ENCODE measurements at places on chromosomes 16 and 17. TPM values are rescaled to one million over a fixed set of nuclear protein-coding genes. Genes with fewer than 3 reads are reported as not detected.

GRCh38 chr16:23514381-23515152, 4.3 kb upstream of the GGA2 start:
- DNase-seq = no peak

SLC46A1 gene
- total RNA-seq = 54.5 TPM

- DNase-seq = no peak
Observed at GRCh38 chr17:78185981-78186691, 716 bp downstream of the TK1 start.

GRCh38 chr16:48622456-48623303, 12.7 kb upstream of the N4BP1 start:
- DNase-seq = no peak

DNA sequence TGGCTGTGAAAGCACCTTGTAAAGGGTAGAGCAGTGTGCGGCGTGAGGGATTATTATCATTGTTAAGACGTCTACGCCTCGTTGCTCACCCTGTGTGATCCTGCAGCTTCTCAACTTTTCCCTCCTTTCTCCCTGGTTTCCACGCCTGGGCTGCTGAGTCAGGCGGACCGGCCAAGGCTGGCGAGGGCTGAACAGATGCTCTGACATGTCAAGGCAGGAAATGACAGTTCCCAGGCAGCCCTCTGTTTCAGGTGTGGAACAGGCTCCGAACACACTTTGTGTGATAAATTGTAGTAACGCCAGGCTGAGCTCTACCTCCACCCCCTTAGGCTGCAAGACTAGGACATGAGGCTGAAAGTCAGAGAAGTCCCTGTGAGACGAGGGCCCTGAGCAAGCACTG, 46.0 kb upstream of the TBX2 start:
- no peak for DNase-seq

DNA sequence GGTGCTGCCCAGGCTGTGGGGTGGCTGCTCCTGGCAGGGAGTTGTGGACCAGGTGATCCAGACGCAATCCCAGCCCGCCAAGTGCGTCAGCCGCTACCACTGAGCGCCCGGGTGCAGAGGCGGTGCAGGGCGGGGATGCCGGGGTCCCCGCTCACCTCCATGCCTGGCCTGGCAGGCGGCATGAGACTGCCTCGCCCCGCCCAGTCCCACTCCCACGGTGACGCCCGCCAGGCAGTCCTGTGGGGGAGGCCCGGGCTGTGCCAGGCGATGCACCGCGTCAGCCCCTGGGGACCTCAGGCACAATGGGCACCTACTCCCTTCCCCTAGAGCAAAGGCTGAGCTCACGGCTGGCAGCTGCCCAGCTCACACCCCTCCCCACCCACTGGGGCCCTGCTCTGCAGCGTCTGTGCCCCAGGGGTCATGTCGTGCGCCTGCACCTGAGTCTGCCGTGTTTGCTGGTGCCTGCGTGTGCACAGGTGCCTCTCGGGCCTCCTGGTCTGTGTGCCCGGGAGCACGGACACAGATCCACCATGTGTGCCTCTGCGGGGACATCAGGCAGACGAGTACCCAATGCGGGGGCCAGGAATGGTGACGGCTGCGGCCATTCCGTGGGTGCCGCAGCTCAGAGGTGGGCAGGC, 5.3 kb downstream of the RPUSD1 start:
- no peak for DNase-seq

TNFRSF12A gene
- total RNA-seq = 126 TPM

FOXJ1 gene
- 1.6 TPM for total RNA-seq

EVPL gene
- total RNA-seq = 2.7 TPM

SOCS1 gene
- total RNA-seq = 9.0 TPM

OTOP3 gene
- total RNA-seq = 0.43 TPM

HSD11B2 gene
- total RNA-seq = 1.6 TPM

DNA sequence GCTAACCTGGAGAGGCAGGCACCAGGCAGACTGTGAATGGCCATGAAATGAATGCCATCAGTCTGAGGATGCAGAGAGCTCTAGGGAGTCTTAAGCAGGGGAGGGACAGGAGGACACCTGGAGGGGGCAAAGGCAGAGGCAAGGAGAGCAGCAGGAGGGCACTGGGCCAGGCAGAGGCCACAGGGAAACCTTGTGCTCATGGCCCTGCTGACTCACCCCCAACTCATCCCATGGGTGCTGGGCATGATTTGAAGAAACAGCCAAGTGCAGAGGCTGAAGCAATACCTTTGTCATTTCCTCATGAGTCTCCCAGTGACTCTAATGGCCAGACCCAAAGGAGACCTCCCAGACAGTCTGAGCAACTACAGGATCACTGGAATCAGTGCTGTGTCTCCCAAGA, 141.4 kb downstream of the TMEM132E start:
- no peak for DNase-seq

ABCA3 gene
- 1.5 TPM for total RNA-seq

SPNS3 gene
- total RNA-seq = 0.17 TPM

GRCh38 chr16:2273484-2273883, 5.6 kb upstream of the RNPS1 start:
- DNase-seq = no peak

DNA sequence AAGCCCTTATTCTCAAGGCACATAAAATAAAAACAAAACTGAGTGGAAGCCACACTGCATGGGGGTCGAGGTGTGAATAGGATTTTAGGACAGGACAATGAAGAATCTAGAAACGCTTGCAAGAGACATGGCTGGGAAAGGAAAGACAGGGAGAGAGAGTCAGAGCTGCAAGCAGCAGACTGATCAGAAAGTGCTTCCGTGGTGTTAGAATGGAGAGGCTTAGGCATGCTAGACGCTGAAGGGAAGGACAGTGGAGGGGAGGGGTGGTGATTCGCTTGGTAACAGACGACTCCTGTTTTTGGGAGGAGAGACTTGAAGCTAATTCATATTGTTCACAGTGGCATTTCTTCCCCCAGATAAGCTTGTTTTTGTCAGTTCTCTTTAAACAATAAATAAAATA, 173.5 kb downstream of the AIPL1 start:
- DNase-seq = no peak

TNP2 gene
- total RNA-seq = not detected

TPSG1 gene
- total RNA-seq = 0.67 TPM

TBC1D3I gene
- not detected for total RNA-seq

SEZ6 gene
- not detected for total RNA-seq

DNA sequence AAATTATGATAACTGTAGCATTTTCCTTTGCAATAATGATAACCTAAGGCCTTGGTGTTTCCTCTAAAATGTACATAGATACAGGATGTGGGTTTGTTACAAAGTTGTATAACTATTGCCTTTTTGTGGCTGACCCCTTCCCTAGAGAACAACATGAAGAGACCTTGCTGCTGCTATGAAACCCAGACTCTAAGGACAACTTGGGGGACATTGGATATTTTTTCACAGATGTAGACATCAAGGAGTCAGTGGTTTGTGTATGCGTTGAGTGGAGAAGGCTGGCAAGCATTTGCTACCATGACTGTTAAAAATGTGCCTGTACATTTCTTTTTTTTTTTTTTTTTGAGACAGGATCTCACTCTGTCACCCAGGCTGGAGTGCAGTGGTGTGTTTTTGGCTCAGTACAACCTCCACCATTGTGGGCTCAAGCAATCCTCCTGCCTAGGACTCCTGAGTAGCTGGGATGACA, 12.3 kb downstream of the HMOX2 start:
- no peak for DNase-seq

CLEC10A gene
- 0.24 TPM for total RNA-seq

B4GALNT2 gene
- total RNA-seq = 1.3 TPM

DNA sequence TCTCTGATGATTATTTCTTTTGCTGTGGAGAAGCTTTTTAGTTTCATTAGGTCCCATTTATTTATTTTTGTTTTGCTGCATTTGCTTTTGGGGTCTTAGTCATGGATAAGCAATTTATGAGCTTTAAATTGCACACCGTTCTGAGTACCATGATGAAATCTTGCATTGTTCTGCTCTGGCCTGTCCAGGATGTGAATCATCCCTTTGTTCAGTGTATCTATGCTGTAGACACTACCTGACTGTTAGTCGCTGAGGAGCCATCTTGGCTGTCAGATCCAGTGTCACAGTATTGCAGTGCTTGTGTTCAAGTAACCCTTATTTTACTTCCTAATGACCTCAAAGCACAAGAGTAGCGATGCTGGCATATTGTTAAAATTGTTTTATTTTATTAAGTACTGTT, 218.0 kb upstream of the CNTNAP4 start:
- no peak for DNase-seq

- DNase-seq = no peak
Observed at GRCh38 chr17:289409-289808, 63.2 kb downstream of the RPH3AL start.

- peak; percentile 30 for DNase-seq
Observed at GRCh38 chr16:49112754-49113153, 168.9 kb downstream of the CBLN1 start.

SLC7A6 gene
- total RNA-seq = 29.7 TPM

DNA sequence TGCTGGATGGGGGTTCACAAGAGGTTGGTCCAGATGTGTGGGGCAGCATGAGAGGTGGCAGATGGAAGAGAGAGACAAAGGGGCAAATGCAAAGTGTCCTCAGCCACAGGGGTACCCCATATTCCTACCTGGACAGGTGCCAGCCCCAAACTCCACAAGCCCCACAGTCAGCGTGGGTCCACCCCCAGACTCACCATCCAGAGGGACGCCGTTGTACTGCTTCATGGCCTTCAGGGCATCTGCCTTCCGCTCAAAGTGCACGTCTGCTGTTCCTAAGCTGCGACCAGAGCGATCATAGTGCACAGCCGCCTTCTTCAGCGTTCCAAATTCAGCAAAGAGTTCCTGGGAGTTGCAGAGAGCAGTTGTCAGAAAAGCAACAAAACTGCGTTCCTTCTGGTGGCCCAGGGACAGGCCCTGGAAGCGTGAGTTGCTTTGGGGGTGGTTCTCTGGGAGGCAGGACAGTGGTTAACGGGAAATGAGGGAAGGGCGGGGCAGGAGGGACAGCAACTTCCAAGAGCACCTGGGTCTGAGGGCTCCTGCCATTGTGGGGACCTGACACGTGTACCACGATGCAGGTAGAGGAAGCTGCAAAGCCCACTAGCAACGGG, 2.3 kb downstream of the ALYREF start:
- DNase-seq = peak; percentile 4

EVI2B gene
- total RNA-seq = not detected

SLC9A5 gene
- 0.36 TPM for total RNA-seq

DNA sequence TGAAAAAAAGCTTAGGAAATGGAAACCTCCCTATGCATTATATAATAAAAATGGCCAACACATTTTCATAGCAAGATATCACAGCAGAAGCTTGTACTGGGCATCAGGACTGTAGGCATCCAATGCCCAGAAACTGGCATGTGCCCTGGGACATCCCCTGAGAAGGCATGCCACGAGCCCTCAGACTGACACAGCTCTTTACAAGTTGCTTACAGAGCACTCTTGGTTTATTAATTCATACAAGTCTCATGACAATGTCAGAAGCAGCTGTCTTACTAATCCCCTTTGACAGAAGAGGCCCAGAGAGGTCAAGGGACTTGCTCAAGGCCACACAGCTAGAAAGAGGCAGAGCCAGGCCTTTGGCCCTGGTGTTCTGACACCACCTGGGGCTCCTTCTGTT, 5.6 kb upstream of the CCL2 start:
- no peak for DNase-seq

DNA sequence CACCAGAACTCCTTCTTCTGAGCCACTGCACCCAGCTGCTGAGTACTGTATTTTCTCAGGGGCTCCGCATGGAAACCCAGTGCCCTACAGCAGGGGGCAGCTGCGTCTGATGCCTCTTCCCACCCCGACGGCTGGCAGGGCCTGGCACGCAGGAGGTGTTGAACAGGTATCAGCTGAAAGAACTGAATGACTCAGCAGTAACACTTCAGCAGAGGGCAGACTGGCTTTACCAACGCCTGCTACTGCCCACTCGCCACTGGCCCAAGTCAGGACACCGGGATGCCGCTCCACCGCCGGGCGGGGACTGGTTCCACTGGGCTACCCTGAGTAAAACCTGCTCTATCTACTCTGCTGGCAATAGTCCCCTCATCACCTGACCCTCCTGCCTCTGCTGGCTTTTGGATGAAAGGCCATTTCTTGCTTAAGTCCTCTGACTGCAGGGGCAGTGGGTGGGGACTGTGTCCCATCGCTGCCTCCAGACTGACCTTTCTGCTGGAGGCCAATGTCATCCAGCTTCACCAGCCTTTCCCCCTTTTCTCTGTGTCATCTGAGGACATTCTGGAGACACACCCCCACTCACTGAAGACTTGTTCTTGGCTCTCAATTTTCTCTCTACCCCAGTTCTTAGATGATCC, 100.4 kb upstream of the FA2H start:
- DNase-seq = no peak

GRCh38 chr17:80837711-80838110, 153.9 kb upstream of the CHMP6 start:
- DNase-seq = no peak

TMEM204 gene
- 5.4 TPM for total RNA-seq

DNA sequence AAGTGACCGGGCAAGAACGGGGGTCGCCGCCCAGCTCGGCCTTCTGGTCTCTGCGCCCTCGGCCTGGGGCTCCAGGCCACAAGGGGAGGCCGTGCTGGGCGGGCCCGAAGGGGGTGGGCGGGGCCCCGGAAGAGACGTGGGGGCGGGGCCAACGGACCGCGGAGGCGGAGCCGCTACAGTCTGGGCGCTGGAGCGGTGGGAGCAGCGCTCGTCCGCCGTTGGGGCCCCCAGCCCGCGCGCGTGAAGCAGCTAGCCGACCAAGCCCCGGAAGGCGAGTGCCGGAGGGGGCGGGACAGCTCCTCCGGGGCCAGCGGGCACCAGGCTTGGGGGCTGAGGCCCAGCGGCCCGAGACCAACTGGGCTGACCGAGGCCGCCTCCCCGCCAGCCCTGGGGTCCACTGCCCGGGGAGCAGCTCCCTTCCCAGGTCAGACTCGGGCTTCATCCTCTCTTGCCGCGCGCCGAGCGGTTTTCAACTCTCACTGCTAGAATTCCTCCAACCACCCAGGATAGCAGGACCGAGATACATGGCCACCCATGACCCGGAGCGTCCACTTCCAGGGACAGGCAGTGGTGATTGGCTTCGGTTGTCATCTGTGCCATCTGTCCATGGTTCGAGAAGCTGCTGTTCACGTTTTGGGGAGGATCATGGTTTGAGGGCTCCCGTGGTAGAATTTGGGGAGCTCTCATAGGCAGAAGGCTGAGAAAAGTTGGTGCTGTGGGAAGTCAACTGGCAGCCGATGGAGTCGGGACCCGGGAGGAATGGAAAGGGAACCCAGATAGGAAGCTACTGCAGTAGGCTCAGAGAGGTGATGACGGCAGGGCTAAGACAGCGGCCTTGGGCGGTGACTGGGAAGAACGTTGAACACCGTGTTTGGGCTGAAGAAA, 44.6 kb upstream of the LCMT1 start:
- DNase-seq = peak; percentile 90

DNA sequence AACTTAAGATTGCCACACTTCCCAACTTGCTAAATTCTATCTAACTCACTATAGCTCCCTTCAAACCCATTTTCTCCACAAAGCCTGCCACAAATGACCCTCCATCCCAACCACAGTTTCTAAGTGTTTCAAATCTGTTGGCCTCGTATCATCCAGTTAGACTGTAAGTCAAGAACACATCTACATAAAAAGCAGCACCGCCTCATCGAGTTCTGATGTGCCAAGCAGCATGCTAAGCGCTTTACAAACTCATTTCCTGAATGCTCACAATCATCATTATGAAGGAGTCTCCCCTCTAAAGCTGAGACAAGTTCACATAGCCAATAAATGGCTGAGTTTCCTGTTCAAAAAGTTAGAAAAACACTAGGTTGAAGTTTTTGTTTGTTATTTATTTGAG, 9.2 kb upstream of the ANKFY1 start:
- no peak for DNase-seq

- no peak for DNase-seq
Observed at GRCh38 chr16:29842732-29843346, 20.2 kb downstream of the CDIPT start.

GRCh38 chr17:72409405-72410002, 288.7 kb downstream of the SOX9 start:
- DNase-seq = no peak
